ENCODE measurements at places on chromosomes 6 and 20. TPM values are rescaled to one million over a fixed set of nuclear protein-coding genes. Genes with fewer than 3 reads are reported as not detected.

DNA sequence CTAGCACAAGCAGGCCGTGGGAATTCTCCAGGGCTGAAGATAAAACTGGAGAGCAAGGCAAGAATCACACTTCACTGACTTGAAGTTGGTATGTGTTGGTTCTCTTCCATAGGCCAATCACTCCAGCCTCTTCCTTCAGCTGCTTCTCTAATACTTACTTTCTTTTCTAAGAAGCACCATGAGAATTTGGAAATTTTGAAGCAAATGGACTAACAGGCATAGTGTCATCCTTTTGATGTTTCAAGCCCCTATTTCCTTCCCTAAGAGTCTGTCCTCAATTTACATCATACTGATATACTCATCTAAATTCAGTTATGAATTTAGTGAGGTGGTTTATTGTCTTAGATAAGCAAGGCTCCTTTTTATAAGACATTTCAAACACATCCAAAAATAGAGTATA is 24.0 kb downstream of the SLC26A8 start:
- H3K27ac ChIP-seq, result no peak overlapping the region
- DNase-seq, result no peak
- H3K4me1 ChIP-seq, result no peaks in the 10 kb centered on the region
- H3K36me3 ChIP-seq, result no peaks in the 10 kb centered on the region
- H3K27me3 ChIP-seq, result no peaks in the 10 kb centered on the region
- no peak overlapping the region for H3K4me3 ChIP-seq

HSPA1B gene
- 199 TPM for total RNA-seq

DNA sequence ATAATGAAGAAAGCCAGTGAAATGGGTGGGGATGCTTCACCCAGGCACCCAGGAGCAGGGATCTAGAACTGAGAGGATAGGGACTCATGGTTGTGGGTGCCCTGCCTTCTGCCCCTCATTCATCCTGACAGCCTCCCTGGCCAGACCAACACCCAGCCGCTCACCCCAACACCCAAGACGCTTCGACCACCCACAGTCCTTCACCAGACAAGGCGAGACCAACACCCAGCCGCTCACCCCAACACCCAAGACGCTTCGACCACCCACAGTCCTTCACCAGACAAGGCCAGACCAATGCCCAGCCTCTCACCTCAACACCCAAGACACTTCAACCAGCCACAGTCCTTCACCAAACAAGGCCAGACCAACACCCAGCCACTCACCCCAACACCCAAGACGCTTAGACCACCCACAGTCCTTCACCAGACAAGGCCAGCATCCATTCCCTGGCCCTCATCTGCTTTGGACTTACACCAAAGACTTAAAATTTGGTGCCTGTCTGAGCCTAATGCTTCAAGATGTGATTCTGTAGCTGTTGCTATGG is 131.5 kb downstream of the ANKRD60 start:
- H3K4me3 ChIP-seq, result no peak overlapping the region
- H3K36me3 ChIP-seq, result no peaks in the 10 kb centered on the region
- no peak for DNase-seq
- no peak overlapping the region for H3K27ac ChIP-seq

FNDC1 gene
- not detected for total RNA-seq

DNA sequence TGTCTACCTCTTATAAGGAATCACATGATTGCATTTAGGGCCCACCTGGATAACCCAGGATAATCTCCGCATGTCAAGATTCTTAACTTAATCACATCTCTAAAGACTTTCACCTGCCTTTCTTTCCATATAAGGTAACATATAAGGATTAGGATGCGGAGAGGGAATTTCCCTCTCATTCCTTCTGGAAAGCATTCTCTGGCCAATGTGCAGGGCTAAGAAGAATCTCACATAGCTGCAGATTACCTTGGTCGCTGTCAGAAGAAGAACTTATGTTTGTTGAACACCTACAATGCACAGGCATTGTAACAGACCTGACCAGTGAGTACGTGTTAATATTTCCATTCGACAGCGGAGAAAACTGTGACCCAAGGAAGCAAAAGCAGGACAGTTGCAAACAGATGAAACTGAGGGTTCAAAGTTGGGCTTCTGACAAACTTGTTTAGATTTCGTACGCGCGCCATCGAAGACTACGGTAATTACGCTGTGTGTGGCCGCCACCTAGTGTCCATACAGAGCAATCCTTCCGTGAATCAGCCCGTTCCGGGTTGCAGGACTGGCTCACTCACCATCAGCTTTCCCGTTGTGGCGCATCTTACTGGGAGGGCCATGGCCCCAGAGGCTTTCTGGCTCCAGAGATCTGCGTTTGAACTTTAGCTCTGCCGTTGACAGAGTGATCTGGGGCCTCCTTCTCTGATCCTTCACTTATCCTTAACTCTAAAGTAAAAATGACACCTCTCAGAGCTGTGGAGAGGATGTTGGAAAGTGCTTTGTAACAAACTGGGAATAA is 9.5 kb downstream of the C20orf202 start:
- peak; percentile 64 for DNase-seq
- H3K27ac ChIP-seq, result no peak overlapping the region
- H3K27me3 ChIP-seq, result no peaks in the 10 kb centered on the region
- no peaks in the 10 kb centered on the region for H3K36me3 ChIP-seq
- H3K4me1 ChIP-seq, result no peaks in the 10 kb centered on the region

BCL2L1 gene
- 85.0 TPM for total RNA-seq

- no peak for DNase-seq
- H3K36me3 ChIP-seq, result no peaks in the 10 kb centered on the region
- no peaks in the 10 kb centered on the region for H3K27me3 ChIP-seq
- H3K4me3 ChIP-seq, result no peak overlapping the region
- no peak overlapping the region for H3K27ac ChIP-seq
These were observed 306.4 kb downstream of the CDKAL1 start for GRCh38 chr6:20840675-20841074.

DNA sequence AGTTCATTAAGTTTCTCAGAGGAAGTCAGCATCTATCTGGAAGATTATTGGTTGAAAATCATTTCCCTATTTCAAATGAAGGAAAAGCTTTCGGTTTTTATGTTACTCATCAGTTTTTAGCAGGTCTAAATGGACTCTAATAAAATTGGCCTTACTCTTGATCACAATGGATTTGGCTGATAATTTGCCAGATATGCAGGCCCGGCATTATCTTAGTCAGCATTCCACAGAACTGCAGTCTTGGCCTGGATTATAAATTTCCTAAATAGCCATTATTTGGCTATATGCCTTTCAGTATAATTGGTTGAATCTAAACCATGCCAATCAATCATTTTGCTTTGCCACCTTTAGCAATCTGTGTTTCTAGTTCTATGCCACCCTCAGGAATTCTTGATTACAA is 91.7 kb upstream of the KCNQ5 start:
- no peaks in the 10 kb centered on the region for H3K4me1 ChIP-seq
- H3K4me3 ChIP-seq, result no peak overlapping the region
- H3K27me3 ChIP-seq, result no peaks in the 10 kb centered on the region

DNA sequence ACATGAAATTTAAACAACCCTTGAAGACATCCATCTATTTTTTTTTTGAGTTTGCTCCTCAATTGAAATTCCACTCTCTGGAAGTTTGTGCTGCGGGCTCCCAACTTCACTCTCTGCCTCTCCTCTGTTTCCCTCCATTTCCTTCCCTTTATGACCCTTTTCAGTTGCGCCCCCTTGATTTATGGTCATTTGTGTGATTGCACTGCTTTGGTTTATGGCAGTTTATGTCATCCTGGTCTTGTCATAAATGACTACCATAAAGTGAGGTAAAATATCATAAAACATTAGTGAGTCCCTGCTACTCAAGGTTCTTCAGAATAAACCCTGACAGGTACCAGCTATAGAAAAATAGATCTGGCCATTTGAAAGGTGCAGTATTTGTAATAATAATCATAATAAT is 348.3 kb upstream of the ZFP64 start:
- no peaks in the 10 kb centered on the region for H3K36me3 ChIP-seq
- no peak overlapping the region for H3K4me3 ChIP-seq
- no peaks in the 10 kb centered on the region for H3K27me3 ChIP-seq
- H3K27ac ChIP-seq, result peak overlapping the region; percentile 86
- no peak for DNase-seq

DNA sequence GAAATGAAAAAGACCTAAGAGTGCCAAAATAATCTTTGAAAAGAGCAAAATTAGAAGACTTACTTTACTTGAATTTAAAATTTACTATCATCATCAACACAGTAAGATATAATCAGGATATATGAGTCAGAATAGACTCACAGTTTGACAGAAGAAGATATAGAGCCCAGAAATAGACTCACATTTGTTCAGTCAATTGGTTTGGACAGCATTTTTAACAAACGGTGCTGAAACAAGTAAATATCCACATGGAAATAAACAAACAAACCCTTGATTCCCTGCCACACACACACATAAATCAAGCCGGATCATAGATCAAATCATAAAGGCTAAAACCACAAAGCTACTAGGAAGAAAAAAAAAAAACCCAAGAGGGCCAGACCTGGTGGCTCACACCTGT is 291.1 kb downstream of the ADGRG6 start:
- H3K27ac ChIP-seq, result no peak overlapping the region
- H3K27me3 ChIP-seq, result no peaks in the 10 kb centered on the region
- no peak for DNase-seq
- no peaks in the 10 kb centered on the region for H3K4me1 ChIP-seq
- no peaks in the 10 kb centered on the region for H3K36me3 ChIP-seq

TRAM2 gene
- 8.3 TPM for total RNA-seq

DNA sequence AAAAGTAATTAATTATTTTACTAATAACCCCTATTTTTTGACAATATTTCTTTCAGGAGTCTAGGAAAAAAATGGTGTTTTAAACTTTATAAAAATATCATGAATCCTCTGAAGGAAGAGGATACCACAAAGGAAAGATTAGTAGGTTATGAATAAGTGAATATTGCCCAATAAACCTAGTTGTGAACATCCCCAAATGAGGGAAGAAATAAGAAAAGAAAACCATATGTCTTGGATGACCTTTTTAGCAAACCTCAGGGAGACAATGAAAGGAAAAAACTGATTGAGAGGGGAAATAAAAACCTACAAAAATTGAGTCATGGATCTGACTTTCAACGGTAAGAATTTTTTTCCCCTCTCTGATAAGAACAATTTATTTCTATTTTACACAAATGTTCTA is 34.4 kb downstream of the TENT5A start:
- no peaks in the 10 kb centered on the region for H3K36me3 ChIP-seq
- no peak overlapping the region for H3K4me3 ChIP-seq
- H3K27ac ChIP-seq, result no peak overlapping the region
- no peaks in the 10 kb centered on the region for H3K4me1 ChIP-seq

SLC44A4 gene
- total RNA-seq, result 64.4 TPM

DNA sequence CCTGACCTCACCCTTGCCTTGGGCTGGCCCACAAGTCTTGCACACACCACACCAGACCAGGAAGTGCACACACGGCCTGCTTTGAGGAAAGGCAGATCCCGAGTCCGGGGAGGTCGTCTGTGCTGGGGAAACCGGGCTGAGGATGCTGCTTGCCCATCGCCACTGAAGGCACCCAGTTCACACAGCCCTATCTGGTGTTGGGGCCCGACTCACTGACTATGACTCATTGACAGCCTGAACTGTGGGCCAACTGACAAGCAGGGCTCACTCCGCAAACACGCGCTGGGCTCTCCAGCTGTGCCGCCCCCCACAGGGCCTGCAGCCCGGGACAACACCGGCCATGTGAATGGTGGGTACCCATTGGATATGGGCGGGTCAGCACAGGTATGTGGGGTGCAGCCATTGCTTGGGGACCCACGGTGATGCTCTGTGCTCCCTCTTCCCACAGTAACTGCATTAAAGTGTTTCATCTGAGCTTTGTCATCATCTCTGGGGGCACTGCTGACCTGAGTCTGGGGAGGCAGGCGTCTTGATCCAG is 1.6 kb downstream of the SAMD10 start:
- peaks cover under 1% of the 10 kb centered on the region for H3K36me3 ChIP-seq
- H3K4me3 ChIP-seq, result no peak overlapping the region
- peak overlapping the region; percentile 91 for H3K27ac ChIP-seq
- no peaks in the 10 kb centered on the region for H3K27me3 ChIP-seq

GRCh38 chr6:7991536-7991935 is 72.7 kb downstream of the BLOC1S5 start:
- DNase-seq, result no peak
- no peak overlapping the region for H3K4me3 ChIP-seq
- H3K4me1 ChIP-seq, result no peaks in the 10 kb centered on the region
- no peaks in the 10 kb centered on the region for H3K36me3 ChIP-seq

GRCh38 chr6:48032151-48032550 is 78.8 kb downstream of the PTCHD4 start:
- no peaks in the 10 kb centered on the region for H3K36me3 ChIP-seq
- DNase-seq, result no peak
- no peaks in the 10 kb centered on the region for H3K27me3 ChIP-seq
- no peaks in the 10 kb centered on the region for H3K4me1 ChIP-seq
- H3K4me3 ChIP-seq, result no peak overlapping the region
- no peak overlapping the region for H3K27ac ChIP-seq

GRCh38 chr6:150756173-150756572 is 109.3 kb upstream of the MTHFD1L start:
- H3K36me3 ChIP-seq, result no peaks in the 10 kb centered on the region
- no peak overlapping the region for H3K27ac ChIP-seq
- DNase-seq, result no peak

- no peaks in the 10 kb centered on the region for H3K27me3 ChIP-seq
- no peak overlapping the region for H3K4me3 ChIP-seq
- no peaks in the 10 kb centered on the region for H3K36me3 ChIP-seq
- no peak for DNase-seq
- no peaks in the 10 kb centered on the region for H3K4me1 ChIP-seq
These were observed 156.0 kb downstream of the DST start for GRCh38 chr6:56486681-56487080.

DNA sequence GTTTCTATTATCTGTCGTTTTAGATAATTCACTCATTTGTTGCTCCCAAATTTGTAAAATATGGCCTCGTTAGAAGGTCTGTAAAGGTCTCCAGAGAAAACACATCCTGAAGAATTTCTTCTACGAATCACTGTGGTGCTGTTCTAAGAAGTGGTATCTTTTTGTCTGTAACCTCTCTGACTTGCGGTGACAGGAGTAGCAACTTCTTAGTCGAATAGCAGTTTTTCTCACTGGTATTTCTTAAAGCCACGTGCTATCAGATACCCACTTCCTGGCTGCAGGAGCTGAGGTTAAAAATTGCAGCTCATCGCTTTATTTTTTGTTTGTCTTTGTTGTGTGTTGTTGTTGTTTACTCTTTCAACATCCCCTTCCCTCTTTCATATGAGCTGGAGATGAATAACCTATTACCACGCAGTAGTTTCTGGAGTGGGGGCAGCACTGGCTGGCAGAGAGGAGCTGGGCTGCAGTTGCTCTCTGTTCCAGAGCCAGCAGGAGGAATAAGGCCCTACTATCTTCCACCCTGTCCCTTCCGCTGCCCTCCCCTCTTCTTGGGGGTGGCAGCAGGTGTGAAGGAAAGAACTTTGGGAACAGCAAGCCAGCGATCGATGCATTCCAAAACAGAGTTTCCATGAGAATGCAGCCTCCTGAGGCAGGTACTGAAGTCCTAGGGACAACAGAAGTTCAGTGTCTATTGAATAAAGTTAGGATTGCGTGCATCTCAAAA is 64.7 kb downstream of the C6orf118 start:
- H3K4me1 ChIP-seq, result no peaks in the 10 kb centered on the region
- no peak overlapping the region for H3K4me3 ChIP-seq
- no peak overlapping the region for H3K27ac ChIP-seq
- no peaks in the 10 kb centered on the region for H3K27me3 ChIP-seq
- H3K36me3 ChIP-seq, result no peaks in the 10 kb centered on the region
- DNase-seq, result no peak
